Cardiac septum (tissue), 1 donor: ENCODE measurements at places on chromosomes 2 and 18. TPM values are rescaled to one million over a fixed set of nuclear protein-coding genes. Genes with fewer than 3 reads are reported as not detected.
A peak's percentile ranks its signal among the peaks of the same experiment; 100 is the strongest.

PCARE gene
- total RNA-seq: 0.11 TPM

CYP1B1 gene
- total RNA-seq: 92.7 TPM

GRB14 gene
- 2.2 TPM for total RNA-seq

CD207 gene
- total RNA-seq: 0.16 TPM

IL36B gene
- not detected for total RNA-seq

DNA sequence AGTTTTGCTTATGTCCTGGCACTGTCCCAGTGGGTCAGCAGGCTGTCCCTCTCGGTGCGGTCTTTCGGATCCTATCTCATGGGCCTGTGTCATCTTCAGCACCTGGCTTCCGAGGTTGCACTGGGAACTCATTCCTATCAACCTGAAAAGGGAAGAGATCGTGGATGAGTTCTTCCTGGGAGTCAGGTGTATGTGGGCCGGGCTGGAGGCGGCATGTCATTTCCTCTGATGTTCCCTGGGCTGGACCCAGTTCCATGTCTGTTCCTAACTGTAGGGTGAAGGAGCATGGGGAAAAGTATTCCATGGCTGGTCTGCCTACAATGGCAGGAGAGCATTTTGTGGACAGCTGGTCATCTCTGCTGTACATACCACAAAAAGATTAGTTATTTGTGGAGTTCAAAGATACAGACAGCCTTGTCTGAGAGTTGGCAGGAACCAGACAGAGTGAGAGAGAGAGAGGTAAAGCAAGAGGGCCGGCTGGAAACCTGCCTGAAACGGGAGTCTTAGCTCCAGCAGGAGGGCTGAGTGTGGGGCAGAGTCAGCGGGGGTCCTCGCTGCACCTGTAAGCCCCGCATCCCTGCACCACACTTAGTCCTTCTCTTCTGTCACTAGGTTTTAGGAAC, 25.2 kb downstream of the FAM228A start:
- DNase-seq: no peak

GRCh38 chr18:62558015-62558663, 35.3 kb downstream of the ZCCHC2 start:
- DNase-seq: no peak

GRCh38 chr2:46364797-46365457, 67.7 kb downstream of the EPAS1 start:
- no peak for DNase-seq

GRCh38 chr2:201058914-201059313, 12.6 kb downstream of the HYCC2 start:
- no peak for DNase-seq

- DNase-seq: no peak
Observed at GRCh38 chr2:177093371-177093770, 119.2 kb upstream of the HNRNPA3 start.

DNA sequence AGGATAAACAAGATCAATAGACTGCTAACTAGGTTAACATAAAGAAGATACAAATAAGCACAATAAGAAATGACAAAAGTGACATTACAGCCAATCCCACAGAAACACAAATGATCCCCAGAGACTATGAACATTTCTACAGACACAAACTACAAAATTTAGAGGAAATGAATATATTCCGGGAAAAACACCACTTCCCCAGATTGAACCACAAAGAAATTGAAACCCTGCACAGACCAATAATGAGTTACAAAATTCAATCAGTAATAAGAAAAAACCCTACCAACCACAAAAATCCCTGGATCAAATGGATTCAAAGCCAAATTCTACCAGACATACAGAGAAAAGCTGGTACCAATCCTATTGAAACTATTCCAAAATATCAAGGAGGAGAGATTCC, 232.4 kb upstream of the RBMS1 start:
- no peak for DNase-seq

DNA sequence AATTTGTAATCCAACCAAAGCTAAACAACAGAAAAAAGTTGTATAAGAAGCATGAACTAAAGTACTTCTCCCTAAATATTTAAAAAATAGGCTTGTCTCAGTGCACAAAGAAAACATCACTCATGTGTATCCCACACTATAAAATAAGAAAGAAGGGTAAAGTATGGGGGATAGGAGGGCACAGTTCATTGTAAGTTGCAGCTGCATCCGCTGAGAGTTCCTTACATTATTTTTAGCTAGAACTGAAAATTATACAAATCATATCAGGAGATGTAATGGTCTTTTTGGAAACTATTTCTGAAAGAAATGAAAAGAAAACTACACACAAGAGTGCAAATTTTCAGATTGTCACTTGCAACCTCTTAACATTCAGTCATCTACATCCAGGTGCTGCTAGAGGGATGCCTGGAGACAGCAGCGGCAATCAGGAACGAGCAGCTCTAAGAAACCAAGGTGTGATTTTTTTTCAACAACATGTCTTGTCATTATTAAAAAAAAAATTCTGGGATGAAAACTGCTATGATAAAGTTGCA, 273.6 kb downstream of the ASXL3 start:
- no peak for DNase-seq

DNA sequence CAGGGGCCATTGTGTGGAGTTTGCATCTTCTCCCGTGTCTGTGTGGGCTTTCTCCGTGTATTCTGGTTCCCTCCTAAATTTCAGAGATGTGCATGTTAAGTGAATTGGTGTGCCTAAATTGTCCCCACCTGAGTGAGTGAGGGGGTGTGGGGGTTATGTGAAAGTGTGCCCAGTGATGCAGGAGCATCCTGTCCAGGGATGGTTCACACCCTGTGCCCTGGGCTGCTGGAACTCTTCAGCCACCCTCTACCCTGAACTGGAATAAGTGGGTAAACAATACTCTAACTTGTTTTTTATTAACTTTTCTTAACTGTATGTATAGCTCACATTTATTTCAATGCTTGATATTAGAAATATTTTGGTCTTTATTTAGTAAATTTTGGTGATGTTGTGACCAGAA, 56.0 kb downstream of the UBE2E3 start:
- no peak for DNase-seq

GRCh38 chr18:32208577-32208976, 18.7 kb downstream of the MEP1B start:
- DNase-seq: no peak

DNA sequence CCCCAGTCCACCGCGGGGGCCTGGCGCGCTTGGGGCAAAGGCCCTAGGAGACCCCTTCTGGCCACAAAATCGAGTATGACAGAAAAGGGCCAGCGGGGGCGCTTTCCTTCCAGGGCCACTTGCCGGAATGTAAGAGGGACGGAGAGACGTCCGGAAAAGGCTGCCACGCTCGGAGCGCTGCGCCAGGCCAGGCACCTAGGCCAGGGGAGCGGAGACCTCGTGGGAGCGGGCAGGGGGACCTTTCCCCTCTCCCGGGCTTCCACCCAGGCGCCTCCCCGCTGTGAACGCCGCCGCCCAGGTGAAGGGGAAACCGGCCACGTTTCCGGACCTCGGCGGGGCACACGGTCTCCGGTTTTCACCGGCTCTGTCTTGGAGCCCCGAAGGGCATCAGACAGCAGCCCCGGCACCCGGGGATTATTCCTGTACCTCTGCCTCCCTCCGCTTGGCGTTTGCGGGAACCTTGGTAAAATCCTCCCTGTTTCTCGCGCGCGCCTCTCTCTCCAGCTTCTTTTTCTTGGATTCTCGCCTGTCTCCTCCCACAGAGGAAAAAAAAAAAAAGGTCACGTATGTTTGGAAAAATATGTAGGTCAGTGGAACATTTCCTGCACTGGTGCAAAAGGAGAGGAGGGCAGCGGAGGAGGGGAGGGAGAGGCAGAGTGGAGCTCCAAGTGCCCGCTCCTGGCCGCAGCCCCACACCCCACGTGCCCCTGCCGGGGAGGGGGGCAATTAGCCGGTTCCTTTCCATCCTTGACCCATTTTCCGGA, 1.2 kb upstream of the NPAS2 start:
- DNase-seq: peak; percentile 84

DNA sequence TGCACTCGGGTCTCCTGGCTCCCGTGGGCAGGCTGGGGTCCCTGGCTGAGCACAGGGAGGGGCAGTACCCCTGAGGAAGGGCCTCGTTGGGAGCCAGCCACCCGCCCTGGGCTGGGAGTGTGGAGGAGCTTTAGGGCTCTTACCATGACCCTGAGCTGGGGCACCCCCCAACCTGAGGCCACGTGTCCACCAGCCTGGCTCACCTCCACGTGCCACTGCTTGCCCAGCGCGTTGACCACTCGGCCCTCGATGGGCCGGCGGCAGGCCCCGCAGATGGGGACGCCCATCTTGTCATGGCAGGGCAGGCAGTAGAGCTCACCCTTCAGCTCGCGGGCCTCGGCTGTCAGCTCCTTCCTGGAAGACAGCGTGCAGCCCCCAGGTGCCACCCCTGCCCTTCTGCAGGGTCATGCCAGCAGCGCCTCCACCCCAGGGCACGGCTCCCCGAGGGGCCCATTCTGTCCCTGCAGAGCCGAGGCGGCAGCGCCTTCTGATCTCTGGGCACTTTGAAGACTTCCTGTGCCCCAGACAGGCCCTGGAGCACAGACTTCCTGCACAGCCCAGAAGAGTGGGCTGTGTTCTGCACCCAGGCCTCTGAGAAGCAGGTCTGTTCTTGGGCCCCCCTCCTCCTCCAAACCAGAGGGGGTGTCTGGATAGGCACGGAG, 4.0 kb upstream of the GPR17 start:
- DNase-seq: no peak
